GM06990 (cell line): ENCODE measurements at places on chromosomes 2 and 18.

DNA sequence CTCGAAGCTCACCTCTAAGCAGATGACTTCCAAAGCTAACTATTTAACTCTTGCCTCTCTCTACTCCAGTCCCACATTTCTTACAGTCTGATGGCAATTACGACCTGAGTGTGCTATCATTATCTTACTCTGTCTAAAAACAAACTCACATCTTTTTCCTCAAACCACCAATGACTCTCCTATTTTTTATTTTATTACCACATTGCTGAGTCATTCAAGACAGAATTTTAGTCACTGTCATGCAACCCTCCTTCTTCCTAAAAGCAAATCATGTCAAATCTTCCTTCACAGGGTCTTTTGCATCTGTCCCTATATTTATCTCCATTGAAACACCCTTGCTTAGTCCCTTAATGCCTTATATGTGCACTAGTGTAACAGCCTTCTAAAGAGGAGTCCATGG, 34.6 kb upstream of the C2orf15 start:
- no peak for DNase-seq

- DNase-seq, result peak; percentile 6
Measured at GRCh38 chr2:223262946-223263345, 211.0 kb downstream of the KCNE4 start.

- DNase-seq, result no peak
Measured at GRCh38 chr18:48013162-48013561, 82.7 kb upstream of the SMAD2 start.

GRCh38 chr2:232372231-232373208, 6.0 kb upstream of the ALPP start:
- DNase-seq, result no peak

- no peak for DNase-seq
Measured at GRCh38 chr2:70890469-70891065, 45.1 kb upstream of the ATP6V1B1 start.
